ENCODE measurements at places on chromosomes 4 and X.

DNA sequence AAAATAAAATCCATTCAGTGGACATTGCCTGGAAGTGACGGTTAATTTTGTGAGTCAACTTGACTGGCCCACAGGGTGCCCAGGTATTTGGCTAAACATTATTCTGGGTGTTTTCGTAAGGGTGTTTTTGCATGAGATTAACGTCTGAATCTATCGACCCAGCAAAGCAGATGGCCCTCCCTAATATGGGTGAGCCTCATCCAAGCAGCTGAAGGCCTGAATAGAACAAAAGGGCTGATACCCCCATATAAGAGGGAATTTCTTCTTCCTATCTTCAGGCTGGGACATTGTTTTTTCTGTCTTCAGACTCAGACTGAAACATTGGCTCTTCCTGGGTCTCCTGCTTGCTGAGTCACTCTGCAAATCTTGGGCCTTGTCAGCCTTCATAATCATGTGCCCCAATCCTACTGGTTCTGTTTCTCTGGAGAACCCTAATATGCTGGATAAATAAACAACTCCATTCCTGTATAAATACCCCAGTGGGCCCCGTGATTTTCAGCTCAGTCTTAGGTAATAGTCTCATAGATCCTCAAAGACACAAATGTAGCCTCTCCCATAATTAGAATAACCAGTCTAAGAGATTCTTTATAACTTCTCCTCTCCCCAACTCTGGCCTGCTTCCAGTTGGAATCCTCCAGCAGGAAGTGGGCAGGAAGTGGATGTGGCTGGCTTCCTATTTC lies 33.1 kb upstream of the DDX3X start:
- DNase-seq = no peak

DNA sequence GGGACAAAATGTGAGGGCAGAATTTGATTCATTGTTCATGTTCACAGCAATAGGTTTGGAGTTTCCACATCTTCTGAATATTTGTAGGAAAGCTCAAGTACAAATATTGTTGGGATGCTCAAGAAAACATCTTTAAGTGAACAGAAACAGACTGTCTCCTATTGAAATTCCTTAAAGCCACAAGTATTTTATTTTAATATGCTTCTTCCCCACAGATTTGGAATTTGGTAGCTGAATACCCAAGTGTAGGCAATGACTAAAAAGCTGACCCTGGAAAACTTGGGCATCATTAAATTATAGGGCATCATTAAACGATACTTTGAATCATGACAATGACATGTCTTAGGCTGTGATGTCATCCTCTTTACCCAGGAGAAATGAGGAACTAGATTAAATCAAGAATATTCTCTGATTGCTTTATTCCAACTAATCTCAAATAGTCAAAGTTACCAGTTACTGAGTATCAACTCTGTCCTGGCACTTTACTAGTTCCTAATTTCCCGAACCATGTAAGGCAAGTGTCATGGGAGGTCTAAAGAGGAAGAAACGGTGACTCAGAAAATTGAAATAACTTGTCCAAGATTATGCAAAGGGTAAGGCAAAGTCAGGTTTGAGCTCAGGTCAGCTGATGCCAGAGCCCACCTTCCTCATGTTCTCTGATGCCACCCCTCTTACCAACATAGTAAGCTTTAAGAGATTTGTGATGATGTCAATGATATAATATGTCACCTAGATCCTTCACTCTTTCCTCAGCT lies 223.1 kb upstream of the LEF1 start:
- DNase-seq = no peak

- no peak for DNase-seq
These were observed 646.0 kb downstream of the RPA4 start for GRCh38 chrX:97529536-97530200.

GRCh38 chr4:87353592-87353991 lies 30.9 kb upstream of the HSD17B13 start:
- DNase-seq = no peak

GRCh38 chr4:83921124-83921523 lies 385.2 kb downstream of the GPAT3 start:
- DNase-seq = no peak

DNA sequence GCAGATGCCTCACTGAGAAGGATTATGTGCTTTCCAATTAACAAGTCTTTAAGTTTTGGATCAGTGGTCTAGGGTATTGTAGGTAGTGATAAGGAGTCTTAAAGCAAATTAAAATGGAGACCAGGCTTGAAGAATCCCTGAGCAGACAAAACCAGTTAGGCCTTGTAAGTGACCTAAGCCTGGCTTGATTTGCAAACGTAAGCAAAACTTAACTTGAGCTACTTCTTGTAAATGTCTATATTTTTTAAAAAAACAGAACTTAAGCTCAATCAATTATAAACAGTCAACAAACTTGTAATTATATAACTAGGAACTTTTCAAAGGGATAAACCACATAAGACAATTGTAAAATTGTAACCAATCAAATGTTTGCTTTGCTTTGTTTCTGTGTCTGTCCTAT lies 72.7 kb upstream of the NALF2 start:
- no peak for DNase-seq

DNA sequence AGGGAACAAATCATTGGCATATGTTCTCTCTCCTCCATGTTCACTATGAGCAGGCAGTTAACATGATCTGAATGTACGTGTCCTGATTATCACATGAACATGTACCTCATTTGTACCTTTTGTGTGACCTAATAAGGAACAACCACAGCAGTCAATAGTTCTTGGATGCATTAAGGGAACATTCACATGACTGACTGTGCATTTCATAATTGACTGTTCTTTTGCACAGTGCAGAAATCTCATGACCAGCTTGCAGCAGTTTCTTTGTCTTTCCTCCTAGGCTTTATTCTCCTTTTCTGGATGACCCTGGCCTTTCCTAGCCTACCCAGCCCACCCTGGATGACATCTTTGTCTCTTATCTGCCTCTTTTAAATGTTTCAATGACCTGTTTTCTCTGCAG lies 56.6 kb upstream of the TEX13A start:
- DNase-seq = no peak

GRCh38 chr4:176844448-176844847 lies 51.7 kb upstream of the VEGFC start:
- DNase-seq = no peak

- no peak for DNase-seq
These were observed 69.8 kb downstream of the PAPSS1 start for GRCh38 chr4:107650251-107650650.

GRCh38 chr4:149709640-149710039 lies 106.0 kb downstream of the IQCM start:
- no peak for DNase-seq

DNA sequence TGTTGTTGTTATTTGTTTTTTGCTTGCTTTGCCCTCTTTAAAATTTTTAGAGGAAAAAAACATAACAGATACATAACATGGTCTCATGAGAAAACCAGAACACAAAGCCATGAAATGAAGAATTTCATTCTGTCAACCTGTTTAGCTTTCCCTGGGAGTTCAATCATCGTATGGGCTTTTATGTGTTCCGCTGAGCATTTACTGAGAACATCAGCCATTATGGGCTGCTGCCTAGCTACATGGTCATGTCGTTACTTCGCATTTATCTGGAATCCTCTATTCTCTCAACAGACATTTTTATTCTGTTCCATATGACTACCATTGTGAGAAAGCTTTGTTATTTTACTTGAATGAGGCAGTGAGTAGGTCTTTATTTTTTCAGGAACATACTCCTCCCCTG lies 51.4 kb downstream of the NDST3 start:
- DNase-seq = no peak

- no peak for DNase-seq
These were observed 298.7 kb upstream of the KLF3 start for GRCh38 chr4:38365261-38365660.

DNA sequence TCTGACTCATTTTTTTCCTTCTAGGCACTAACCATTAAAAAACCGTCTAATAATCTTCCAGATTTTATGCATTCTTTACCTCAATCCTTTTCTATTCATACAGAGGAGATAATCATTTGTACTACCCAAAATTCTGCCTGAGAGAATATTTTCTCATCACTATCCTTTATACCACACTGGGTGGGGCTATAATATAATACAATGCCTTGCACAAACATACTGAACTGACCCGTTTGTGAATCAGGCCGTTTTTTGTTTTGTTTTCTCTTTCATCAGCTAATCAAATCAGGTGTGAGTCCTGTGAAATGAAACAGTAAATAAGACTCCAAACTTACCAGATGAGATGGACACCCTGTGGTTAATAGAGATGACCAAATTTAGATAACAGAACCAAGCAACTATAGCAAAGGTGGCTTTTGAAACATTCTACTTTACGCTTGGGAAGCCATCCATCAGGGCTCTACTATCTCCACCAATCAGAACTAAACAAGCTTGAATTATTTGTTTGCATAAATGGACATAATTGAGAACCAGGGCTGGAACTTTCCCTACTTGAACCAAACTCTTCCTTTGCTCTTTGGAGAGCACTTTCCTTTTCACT lies 573.0 kb downstream of the GABRG1 start:
- DNase-seq = no peak

DNA sequence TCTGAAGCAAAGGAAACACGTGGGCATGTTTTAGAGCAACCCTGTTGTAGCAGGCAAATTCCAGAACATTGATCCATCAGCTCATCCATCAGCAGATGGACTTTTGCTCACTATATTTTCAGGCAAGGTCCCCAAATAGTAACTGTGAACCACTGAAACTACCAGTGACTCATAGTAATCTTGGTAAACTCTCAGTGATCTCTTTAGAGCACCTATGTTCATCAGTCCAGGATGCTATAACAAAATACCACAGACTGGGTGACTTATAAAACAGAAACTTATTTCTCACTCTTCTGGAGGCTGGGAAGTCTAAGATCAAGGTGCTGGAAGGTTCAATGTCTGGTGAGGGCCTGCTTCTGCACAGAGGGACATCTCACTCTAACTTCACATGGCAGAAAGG lies 28.9 kb upstream of the BTC start:
- DNase-seq = no peak

- DNase-seq = no peak
These were observed 594.9 kb downstream of the KCTD8 start for GRCh38 chr4:43853565-43854264.

DNA sequence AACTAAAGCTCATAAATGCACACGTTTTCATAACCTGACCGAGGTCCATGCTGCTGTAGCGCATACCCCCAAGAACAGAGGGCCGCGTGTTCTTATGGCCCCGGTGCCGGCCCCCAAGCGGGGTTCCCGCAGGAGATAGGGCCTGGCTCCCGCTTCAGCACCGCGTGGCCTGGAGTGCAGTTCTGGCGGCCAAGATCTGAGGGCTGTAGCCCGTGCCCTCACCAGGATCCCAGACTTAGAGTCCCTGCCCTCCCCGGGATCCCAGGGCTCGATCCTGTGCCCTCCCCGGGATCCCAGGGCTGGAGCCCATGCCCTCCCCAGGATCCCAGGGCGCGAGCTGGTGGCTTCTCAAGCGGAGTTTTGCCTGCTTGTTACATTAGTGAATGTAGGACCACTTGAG lies 1.0 kb upstream of the GRPEL1 start:
- no peak for DNase-seq
